ENCODE measurements at places on chromosomes 1 and 21.

DNA sequence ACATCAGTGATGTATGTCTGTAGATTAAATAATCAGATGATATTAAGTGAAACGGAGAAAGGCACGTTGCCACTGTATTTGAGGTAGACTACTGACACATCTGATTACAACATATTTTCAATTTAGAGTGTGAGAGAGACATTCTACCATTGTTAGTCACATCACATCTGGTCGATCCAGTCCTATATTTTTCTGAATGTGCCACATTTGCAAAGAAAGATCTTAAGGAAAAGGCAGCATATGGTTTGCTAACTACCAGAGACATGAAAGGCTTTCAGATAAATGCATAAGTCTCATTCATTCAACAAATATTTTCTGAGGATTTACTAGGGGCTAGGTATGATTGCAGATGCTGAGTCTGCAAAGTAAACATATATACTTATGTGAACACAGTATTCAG lies 114.3 kb upstream of the RUNX1 start:
- no peak for DNase-seq

DNA sequence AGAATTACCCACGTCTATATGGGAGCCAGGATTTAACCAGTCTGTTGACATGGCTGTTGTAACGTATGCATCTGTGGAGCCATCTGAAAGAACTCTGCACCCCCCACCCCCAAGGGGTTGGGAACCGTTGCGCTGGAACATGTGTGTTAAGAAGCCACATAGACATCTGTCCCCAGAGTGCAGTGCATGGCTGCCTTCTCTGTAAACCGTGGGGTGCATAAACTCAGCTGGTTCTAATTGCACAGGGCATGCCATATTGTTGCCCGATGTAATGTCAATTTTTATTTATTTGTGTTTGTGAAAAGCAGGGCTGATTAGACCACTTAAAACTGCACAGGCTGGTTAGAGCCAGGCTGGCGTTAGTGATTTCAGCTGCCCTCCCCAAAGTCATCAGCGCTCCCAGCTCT lies 70.1 kb upstream of the ROR1 start:
- peak; percentile 14 for DNase-seq

DNA sequence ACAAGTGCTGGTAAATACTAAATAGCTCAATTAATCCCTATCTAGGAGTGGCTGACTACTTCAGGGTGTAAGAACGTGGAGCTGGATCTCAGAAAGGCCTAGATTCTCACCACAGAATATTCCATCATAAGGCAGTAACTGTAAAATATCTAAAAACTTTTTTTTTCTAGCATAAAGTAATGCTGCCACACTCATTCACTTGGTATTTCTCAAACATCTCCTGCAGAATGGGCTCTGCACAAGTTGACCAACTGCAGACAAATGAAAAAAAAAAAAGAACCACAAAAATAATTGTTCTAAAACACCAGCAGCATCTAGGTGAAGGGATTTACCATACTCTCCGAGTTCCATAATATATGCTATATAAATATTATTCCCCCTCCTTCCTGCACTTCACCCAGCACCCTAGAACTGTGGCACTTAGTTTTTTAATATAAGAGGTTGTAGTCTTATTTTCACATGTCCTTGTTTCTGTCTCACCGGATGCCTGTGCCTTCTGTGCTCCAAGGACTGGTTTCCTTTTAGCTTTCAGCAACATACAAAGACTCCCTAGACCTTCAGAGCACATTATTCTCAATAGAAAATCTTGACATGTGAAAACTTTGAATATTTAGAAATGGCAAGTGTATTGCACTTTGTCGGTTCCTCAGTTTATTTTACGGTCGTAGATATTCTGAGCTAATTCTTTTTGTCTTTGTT lies 8.9 kb downstream of the VSIG8 start:
- no peak for DNase-seq

- no peak for DNase-seq
Observed at GRCh38 chr21:15333951-15334350, 269.2 kb upstream of the NRIP1 start.

DNA sequence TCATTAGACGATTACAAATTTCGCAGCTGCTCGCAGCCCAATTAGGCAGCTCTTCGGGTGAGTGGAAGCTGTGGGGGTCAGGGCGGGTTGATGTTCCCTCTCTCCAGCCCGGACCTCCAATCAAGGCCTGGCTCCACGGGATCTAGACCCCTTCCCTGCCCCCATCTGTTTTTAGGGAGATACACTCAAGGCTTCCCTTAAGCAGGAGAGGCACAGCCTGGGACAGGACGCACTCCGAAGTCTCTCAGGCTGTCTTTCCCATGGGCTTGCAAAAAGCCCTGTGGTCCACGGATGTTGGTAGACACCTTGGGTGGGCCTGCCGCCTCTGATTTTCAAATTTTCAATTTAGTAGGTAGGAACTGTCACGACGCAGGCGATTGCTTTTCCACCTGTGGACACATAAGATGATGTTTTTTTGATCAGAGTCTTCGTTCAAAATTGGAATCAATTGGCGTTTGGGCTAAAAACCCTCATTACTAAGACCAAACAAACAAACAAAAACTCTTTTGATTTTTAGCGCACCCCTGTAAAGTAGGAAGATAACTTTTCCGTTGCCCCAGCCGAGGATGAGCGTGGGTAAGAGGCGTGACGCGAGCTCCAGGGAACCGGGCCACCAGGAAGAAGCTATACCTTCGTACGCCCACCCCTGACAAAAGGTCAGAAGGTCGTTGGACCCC lies 2.5 kb upstream of the LHX8 start:
- no peak for DNase-seq

DNA sequence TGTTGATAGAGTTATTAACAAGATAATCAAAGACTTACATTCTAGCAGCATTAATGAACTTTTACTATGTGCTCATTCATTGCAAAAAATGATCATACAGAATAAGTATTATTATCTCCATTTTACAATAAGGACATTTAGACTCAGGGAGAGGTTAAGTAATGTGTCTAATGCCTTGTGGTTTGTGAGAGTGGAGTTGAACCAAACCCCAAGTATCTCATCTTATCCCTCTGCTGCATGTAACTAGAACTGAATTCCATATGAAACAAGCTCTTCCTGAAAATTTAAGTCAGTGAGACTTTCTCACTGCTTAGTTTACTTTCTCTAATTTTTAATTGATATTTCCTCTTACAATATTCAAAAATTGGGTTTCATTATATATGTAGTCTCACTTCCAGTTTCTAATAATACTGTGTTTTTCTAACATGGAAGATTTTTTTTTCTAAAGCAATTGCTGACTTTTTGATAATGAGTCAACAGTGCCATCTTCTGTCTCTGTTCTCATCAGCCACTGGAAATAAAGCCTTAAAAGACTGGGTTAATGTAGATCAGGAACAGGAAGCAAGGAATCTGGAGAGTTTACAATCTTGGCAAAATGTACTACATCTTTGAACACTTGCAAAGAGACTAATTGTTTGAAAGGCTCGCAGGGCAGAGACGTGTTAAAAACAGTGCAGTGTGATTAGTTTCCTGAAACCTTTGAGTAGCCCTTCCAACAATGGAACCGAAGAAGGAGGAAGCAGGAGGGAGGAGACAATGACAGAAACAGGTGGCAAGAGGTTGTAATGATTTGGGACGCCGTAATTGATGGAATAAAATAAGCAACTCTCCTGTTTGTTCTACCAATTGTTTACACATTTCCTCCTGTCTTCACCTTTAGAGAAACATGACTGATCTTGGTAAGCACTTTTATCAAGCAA lies 567.6 kb downstream of the MRPL39 start:
- peak; percentile 75 for DNase-seq

DNA sequence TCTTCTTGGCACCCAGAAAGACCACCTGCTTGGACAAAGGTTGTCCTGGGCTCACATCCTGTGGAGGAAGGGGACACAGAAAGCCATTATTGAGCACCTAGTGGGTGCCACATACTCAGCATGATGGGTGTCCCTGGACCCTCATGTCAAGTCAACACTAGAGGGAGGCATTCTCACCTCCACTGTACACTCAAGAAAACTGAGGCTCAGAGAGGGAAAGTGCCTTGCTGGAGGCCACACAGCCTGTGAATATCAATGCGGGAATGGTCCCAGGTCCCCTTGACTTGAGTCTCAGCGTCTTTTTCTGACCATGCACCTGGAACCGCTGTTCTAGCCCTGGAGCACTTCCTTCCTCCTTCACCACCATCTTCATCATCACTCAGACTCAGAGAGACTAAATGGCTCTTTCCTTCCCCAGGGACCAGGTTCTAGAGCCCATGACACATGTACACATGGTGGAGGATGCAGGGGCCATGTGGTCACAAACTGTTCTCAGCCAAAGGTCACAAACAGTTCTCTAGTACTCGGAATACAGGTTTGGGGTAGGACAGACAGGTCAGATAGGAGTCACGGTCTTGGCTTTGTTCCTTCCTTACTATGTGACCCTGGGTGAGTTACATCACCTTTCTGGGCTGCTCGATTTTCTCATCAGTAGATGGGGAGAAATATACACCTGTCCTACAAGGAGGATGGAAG lies 89.2 kb upstream of the WNT4 start:
- DNase-seq: no peak

- DNase-seq: no peak
Observed at GRCh38 chr1:116360429-116361173, 12.4 kb upstream of the ATP1A1 start.

- DNase-seq: no peak
Observed at GRCh38 chr21:35562876-35563275, 497.4 kb downstream of the SETD4 start.

GRCh38 chr1:154944401-154945159 lies 8.1 kb upstream of the PMVK start:
- no peak for DNase-seq

DNA sequence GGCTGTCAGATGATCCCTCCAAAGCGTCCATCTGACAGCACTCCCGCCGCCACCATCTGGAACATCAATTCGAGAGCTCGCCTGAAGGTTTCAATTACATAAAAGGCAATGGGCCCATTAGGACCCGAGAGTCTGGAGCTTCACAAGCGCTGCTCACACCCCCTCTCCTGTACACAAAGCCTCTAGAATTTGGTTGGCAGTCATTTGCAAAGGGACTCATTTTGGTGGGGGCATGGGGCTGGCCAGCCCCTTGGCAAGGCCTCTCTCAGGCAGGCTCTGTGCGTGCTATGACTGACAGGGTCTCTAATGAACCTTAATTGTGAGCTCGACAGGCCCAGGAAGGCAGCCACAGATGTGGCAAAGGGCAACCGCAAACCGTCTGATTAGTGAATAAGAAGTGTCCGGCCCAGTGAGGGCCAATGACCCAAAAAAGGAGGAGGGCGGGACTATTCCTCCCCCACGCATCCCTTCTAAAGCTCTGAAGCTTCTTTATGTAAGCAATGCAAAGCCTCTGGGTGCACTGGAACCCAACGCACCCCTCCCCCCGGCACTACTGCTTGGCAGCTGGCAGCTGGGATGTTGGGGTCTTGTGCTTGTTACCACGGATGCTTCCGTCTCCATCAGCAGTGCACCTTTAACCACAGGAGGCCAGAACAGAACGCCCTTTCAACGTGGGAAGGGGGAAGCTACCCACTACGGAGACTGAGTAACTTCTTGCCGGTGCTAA lies 79.4 kb downstream of the CAPZB start:
- DNase-seq: no peak
